ENCODE measurements at places on chromosomes 2 and 18.

DNA sequence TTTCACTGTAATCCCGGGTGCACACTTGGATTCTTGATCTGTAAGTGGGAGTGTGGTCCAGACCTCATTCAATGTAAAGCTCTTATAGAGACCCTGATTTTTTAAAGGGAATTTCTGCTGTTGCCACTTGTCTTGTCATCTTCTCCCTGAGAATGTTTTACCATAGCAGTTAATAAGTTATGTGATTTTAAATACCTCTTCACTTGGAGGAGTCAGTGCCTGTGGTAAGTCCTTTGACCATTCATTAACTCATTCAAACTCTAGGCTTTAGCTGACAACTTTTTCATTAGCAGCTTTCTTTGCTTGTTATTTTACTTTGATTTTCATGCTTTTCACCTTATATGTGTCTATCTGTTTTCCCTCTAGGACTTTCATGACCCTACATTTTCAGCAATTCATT is 51.3 kb downstream of the FMNL2 start:
- DNase-seq: no peak

DNA sequence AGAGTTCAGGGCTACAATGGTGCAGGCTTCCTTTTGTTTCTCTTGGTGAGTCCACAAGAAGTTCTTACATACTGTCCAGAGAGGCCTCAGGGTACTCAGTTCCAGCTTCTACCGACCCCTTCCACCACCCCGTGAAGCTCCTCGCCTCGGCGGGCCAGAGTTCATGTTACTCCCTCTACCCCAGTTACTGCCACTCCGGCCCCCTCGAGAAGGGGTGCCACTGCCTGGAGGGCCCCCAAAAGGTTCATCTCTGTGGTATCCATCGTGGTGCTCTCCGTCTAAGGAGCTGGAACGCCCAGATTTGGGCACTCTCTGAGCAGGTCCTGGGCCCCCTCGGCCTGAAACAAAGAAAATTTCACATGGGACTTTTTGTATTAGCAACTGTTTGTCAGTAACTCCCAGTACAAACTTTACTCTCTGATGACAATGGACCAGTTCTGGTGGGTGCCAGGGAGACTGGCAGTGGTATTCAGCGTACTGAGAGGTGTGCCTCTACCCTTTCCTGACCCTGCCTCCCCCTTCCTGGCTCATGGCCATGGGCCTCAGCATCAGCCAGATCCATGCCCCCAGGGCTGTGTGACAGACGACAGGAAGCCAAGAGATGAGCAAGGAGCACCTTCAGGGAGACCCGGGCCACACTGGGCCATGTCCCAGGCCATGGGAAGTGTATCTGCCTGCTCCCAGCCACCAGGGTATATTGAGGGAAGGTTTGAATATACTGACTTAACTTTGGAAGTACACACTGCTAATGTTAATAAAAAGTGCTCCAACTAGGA is 5.1 kb downstream of the SFT2D3 start:
- DNase-seq: no peak

- DNase-seq: no peak
Measured at GRCh38 chr18:46458472-46458871, 198.5 kb downstream of the LOXHD1 start.

GRCh38 chr2:213164263-213164662 is 12.9 kb upstream of the IKZF2 start:
- DNase-seq: no peak

DNA sequence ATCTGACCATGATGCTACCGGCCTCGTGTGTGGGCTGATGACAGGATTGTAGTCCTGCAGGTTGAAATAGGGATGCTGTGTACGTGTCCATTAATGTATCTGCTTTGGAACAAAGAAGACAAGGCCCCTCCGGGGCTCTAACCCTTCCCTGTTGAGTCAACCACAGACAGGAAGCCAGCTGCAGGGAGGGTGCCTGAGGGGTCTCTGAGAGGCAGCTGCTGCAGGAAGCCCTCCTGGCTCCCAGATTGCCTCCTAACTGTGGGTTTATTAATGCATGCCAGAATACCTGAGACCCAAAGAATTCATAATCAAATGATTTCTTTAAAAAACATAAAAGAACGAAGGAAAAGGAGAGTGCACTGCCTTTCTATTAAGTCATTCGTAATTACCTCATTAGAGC is 140.4 kb downstream of the CELF4 start:
- DNase-seq: no peak

GRCh38 chr2:175401956-175402469 is 220.5 kb upstream of the ATP5MC3 start:
- no peak for DNase-seq

Data from AG04450 (cell line).